CD8-positive, alpha-beta T cell (primary cell): ENCODE measurements at places on chromosomes 4 and X. TPM values are rescaled to one million over a fixed set of nuclear protein-coding genes. Genes with fewer than 3 reads are reported as not detected.

DNA sequence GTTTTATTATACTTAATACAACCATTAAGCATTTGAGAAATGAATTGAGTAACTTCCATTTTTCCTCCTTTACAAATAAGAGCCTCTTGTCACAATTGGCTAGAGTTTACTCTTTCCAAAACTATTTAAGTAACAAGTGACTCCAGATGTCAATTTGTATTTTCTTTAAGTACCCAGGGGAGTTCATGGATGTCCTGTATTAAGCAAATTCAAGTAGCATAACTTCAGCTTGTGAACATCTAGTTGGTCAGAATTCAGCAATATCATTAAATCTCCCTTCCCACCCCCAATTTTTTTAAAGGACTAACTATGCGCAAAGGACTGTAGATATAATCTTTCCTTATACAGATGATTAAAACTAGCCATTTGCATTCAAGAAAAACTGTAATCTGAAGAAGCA lies 1.4 kb upstream of the ADGRL3 start:
- DNase-seq, result no peak

DNA sequence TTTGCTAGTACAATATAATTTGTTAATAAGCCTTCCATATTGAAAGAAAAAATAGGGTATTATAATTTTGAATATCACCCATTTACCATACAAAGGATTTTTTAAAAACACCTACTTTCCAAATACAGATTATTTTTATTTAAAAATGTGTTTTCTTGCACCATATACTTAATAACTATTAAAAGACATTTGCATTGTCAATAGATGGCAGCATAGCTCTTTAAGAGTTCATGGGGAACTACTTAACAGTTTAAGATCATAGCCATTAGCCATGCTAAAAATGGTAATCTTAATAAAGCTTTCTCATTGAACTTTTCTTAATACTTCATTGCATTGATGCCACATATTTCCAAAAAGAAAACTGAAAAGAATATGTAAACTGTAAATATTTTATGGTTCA lies 1995.9 kb downstream of the C4orf33 start:
- DNase-seq, result no peak

GRCh38 chr4:124321364-124321763 lies 391.2 kb downstream of the ANKRD50 start:
- DNase-seq, result no peak

DNA sequence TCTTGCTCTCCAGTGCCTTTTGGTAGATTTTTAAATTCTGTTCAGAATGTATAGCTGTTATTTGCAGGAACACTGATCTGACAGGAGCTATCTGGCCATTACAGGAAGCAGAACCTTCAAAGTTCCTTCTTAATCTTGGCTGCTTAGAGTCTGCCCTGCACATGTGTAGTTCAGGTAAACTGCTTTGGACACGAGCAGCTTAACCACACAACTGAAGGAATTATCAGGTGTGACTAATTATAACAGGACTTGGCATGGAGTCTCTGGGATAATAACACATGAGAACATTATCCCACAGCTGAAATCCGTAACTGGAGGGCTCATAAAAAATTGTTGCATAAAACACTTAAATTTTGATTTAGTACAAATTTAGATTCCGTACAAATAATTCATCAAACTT lies 11.6 kb upstream of the ING2 start:
- DNase-seq, result no peak

DNA sequence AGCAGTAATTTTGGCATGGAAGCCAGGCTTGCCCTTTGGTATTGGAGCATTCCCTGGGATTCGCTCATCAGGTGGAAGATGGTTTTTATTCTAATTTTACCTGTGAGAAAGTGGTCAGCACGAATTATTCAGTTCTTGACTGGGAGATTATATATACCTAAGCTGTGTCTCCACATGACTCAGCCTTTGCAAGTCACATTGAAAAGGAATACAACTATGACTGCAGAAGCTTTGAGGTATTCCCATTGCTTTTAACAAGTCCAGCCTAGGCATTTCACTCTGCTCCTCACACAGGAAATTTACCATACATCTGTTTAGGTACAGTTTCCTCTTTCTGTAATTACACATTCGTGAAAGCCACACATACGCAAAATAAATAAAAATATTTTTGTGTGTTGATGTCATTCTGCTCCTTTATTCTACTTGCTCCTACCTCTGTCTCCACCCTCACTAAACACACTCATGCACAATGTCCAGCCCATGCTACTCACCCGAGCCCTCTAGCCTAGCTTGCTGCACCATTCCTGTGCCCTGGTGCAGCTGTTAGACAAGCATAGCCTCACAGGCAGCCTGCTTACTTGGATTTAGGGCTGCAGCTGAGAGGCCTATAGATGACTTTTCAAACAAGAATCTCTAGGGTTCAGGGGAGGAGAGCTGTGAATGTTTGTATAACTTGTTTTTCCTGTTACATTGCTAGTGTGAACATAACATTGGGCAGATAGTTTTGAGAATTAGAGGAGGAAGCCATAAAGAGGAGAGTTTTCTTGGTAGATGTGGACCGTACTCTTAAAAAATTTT lies 504.4 kb upstream of the FAT1 start:
- no peak for DNase-seq

LRPAP1 gene
- total RNA-seq, result 97.4 TPM

GRCh38 chrX:12700745-12701144 lies 90.5 kb upstream of the PRPS2 start:
- no peak for DNase-seq

IL9R gene
- 2.1 TPM for total RNA-seq

DCX gene
- not detected for total RNA-seq

PPEF2 gene
- not detected for total RNA-seq

- no peak for DNase-seq
Measured at GRCh38 chrX:120125444-120125843, 9.7 kb upstream of the RHOXF1 start.

SLC26A1 gene
- total RNA-seq, result 0.35 TPM

GRCh38 chr4:53713296-53713695 lies 122.0 kb upstream of the LNX1 start:
- DNase-seq, result no peak
